CD4-positive, alpha-beta T cell treated with Interleukin-6 for 4 hours (primary cell): ENCODE measurements at places on chromosomes 1 and 21.
A peak's percentile ranks its signal among the peaks of the same experiment; 100 is the strongest.

DNA sequence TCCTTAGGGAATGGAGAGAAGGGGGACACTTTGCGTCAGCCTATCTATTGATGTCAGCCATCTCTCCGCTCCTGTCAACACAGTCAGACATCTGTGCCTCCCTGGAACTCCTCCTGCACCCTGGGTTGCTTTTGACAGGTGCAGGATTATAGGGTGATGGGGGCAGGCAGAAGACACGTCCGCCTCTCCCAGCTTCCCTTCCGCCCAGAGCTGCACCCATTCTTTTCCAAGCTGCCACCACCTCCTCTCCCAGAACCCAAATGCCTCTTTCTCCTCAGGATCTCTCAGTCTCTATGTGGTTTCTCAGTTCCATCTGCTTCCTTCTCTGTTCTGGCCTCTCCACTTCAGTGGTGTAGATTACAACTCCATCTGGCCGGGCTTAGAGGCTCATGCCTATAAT is 17.1 kb upstream of the KIF1B start:
- DNase-seq = no peak

DNA sequence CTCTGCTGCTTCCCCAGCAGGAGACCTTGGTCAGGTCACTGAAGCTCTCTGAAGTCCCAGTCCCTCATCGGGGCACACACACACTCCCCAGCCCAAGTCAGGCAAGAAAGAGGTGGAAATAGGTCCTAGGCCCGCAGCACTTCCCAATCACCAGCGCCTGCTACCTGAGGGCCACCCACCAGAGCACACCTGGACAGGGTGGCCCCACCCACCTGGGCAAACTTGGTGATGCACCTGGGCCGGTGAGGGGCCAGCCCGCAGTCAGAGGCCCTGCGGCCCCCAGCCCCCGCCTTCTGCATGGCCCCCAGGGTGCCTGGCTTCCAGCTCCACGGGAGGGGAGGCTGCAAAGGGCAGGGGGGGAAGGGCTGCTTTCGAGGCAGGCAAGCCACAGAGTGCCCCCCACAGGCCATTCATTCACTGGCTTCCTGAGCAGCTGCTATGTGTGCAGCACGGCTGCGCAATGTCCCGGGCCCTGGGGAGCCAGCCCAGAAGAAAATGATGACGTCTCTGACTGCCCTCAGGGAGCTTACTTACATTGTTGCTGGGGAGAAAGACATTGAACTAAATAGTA is 4.7 kb downstream of the SH2D5 start:
- no peak for DNase-seq

DNA sequence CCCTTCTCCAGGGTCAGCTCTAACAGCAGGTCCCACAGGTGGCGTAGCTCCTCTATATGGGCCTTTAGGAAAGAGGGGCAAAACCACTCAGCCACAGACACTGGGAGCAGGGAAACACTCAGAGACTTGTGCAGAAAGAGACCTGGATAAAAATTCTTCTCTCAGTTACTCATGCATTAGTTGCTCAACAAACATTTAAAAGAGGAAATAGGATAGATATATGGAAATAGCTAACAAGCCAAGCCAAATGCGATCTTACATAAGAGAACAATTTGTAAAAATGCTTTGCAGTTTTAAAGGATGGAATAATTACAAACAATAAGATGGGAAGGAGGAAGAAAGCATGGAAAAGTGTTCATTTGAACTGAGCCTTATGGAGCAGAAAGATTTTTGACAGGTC is 4.9 kb downstream of the SPTA1 start:
- no peak for DNase-seq

GRCh38 chr21:14321042-14321441 is 61.9 kb downstream of the HSPA13 start:
- no peak for DNase-seq

- no peak for DNase-seq
These were observed 32.4 kb upstream of the F13B start for GRCh38 chr1:197099444-197099843.

GRCh38 chr1:84892705-84893618 is at the start of gene LPAR3:
Gene LPAR3, minus strand, starts transcription at chr1:84893206. Its CDS starts 27,086 bp downstream, at chr1:84866120.
- peak; percentile 22 for DNase-seq

DNA sequence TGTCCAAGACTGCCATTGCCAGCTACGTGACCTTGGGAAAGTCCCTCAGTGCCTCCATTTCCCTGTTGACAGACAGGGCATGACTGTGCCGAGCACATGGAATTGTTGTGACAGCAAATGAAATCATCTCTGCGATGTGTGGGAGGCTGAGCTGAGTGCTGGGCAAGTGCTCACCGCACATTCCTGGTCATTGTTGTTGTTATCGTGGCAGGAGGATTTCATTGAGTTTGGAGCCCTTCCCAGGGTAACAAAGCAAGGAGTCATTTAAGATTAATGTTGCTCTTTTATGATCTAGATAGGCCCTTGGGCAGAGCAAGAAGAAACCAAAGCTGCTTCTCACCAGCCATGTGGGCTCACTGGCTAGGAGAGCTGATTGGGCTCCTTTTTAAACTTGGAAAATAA is 39.6 kb upstream of the ITPKB start:
- no peak for DNase-seq

- DNase-seq = no peak
These were observed 27.0 kb downstream of the KHDRBS1 start for GRCh38 chr1:32040711-32041110.

DNA sequence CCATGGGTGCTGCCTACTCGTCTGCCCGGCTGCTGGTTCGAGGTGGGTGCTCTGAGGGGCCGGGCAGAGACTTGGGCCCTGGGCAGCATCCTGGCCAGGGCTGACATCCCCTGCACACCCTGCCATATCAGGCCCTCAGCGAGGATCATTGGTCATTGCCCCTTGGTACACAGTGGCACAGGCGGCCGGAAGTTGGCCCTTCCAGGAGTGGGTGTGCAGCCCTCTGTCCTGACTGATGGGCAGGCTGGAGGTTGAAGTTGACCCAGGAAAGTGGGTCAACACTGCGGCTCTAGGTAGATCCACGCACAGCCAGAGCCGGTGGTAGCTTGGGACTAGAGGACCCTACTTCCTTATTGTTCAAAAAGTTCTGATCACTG is 72.9 kb downstream of the TRIM11 start:
- DNase-seq = no peak

GRCh38 chr1:39332291-39332690 is 127.8 kb downstream of the MACF1 start:
- DNase-seq = no peak

DNA sequence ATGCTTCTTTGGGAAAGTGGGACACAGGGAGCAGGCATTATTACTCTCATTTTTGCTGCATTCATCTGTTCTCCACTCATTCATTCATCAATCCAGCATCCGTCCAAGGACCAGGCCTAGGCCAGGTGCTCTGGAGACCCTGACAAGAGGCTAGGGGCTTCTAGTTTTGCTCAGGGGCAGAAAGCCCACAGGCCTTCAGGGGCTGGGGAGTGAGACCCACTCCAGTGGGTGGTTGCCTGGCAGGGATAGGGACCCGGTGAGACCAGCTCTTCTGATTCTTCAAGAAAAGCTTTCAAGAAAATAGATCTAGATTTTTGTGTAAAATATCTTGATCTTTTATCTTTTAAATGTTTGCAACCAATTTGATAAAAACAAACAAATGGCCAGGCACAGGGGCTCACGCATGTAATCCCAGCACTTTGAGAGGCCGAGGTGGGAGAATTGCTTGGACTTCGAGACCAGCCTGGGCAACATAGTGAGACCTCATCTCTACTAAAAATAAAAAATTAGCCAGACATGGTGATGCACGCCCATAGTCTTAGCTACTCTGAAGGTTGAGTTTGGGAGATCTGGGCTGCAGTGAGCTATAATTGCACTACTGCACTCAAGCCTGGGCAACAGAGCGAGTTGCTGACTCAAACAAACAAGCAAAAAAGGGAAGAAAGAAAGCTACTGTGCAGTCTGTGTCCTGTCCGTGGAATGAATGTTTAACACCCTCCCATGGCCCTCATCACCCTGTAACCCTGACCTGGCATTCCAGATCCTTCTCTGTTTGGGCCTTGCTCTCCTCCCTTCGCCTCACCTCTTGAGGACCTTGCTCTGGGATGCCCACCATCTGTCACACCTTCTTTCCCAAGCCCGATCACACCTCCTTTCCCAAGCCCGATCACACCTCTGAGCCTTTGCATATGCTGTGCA is 17.3 kb upstream of the LRP8 start:
- DNase-seq = no peak

DNA sequence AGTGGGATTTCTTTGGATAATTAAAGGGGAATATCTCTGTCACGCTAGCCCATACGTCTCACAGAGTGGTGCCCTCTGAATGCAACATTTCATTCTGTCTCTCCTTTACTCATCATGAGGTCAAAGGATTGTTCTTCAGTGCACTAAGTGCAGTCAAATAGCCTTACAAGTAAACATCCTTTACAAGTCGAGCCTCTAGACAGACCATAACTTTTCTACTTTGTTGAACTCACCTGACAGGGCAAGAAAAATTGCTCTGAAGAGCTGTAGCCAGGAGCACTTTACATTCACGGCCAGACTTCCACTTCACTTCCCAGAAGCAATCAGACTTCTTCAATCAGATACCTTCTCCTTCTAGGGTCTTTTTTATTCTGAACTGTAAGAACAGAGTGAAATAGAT is 768.0 kb upstream of the TMPRSS15 start:
- DNase-seq = no peak

GRCh38 chr1:44076066-44076465 is 42.6 kb upstream of the KLF17 start:
- no peak for DNase-seq

DNA sequence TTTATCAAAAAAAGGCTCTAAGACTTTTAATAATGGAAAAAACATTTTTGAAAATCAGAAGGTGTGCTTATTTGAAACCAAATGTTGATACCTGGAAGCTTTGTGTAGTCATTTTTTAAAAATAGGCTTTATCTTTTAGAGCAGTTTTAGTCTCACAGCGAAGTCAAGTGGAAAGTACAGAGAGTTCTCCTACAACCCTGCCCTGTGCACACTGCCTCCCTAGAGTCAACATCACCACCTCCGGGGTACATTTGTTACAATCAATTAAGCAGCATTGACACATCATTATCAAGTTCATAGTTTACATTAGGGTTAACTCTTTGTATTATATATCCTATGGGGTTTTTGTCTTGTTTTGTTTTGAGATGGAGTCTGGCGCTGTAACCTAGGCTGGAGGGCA is 10.7 kb upstream of the ERO1B start:
- DNase-seq = no peak

- DNase-seq = no peak
These were observed 21.7 kb upstream of the CTSK start for GRCh38 chr1:150829751-150830150.

GRCh38 chr1:168146626-168147025 is 9.9 kb upstream of the GPR161 start:
- no peak for DNase-seq

- no peak for DNase-seq
These were observed 65.7 kb upstream of the RNF11 start for GRCh38 chr1:51170342-51170741.

- DNase-seq = no peak
These were observed 47.1 kb upstream of the TMPRSS2 start for GRCh38 chr21:41555057-41555456.

GRCh38 chr1:147238053-147238902 is 4.2 kb upstream of the CHD1L start:
- DNase-seq = no peak

GRCh38 chr1:228284148-228284495 is 76.3 kb downstream of the OBSCN start:
- no peak for DNase-seq

DNA sequence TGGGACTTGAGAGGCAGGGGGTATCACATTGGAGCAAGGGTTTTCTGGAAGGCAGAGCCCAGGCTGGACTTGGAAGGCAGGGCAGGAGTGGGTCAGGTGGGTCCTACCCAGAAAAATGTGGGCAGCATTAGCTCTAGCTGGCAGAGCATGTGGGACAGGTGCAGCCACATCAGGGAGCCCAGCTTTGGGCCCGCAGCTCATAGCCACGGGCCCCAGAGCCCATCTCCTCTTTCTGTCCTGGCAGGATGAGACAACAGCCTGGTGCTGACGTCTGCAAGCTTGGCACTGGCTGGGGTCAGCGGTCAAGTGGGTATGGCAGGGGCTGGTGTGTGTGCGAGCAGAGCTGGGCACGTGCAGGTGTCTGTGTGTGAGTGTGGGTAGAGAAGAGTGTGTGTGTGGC is 154.7 kb downstream of the GRIK3 start:
- DNase-seq = no peak

GRCh38 chr21:42311816-42312625 is 3.2 kb downstream of the TFF3 start:
- no peak for DNase-seq

GRCh38 chr21:27756191-27756590 is 789.3 kb upstream of the ADAMTS5 start:
- DNase-seq = no peak

DNA sequence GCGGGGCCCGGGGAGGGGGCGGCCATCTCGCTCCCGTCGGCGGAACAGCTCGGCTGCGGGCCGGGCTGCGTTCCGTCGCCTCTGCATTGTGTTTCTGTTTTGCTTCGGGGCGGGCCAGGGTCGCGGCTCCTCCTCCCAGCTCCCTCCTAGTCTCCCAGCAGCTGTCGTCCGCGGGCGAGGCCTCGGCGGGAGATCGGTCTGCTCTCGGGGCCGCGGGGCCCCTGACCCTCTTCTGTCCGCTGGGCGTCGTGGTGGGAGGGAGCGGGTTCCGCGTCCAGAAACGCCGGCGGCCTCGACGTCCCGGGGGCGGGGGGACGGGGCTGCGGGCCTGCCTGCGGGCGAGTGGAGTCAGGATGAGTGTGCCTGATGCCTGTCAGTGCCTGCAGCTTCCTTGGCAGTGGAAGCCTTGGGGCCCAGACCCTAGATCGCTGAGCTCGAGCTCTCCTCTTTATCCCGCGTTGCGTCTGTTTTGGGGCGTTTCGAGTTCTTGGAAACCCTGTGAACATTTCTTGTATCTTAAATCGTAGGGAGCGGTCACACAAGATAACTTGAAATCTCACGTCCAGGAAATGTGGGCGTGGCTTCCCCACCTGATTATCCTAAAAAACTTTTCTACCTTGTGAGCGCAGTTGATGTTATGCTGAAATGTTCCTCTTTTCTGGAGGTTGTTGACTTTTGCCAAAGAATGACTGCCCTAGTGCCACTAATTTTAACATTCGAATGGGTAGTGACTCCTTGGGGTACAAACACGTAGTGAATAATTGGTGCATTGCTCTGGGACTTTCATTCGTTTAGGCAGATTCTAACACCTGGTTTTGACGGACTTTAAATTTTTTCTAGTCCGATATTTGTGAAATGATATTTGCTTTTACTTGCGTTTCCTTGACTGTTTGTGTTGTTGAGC is 676 bp downstream of the MORC3 start:
- no peak for DNase-seq

DNA sequence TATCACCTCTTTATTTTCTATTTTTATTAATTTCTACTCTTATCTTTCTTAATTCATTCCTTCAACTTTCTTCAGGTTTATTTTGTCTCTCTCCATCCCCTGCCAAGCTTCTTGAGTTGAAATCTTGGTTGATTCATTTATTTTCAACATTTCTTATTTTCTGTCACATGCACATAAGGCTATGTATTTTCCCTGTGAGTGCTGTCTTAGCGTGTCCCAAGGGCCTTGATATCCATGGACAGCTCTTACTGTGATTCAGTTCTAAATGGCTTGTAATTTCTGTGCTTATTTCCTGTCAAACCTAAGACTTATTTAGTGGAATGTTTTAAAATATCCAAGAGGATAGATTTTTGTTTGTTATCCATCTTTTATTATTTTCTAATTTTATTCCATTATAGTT is 36.8 kb upstream of the SCAF4 start:
- DNase-seq = no peak
